ENCODE measurements at places on chromosomes 13 and 19. TPM values are rescaled to one million over a fixed set of nuclear protein-coding genes. Genes with fewer than 3 reads are reported as not detected.
A peak's percentile ranks its signal among the peaks of the same experiment; 100 is the strongest.

Gene ZNF223
- total RNA-seq: 0.81 TPM

Gene PRX
- total RNA-seq: 3.7 TPM

Gene PGLYRP2
- 0.21 TPM for total RNA-seq

Gene TMEM145
- total RNA-seq: 1.6 TPM

Gene NEK3
- 14.4 TPM for total RNA-seq

Gene TMEM150B
- total RNA-seq: not detected

Gene CEACAM5
- total RNA-seq: not detected

Gene KLK12
- not detected for total RNA-seq

Gene AZU1
- not detected for total RNA-seq

DNA sequence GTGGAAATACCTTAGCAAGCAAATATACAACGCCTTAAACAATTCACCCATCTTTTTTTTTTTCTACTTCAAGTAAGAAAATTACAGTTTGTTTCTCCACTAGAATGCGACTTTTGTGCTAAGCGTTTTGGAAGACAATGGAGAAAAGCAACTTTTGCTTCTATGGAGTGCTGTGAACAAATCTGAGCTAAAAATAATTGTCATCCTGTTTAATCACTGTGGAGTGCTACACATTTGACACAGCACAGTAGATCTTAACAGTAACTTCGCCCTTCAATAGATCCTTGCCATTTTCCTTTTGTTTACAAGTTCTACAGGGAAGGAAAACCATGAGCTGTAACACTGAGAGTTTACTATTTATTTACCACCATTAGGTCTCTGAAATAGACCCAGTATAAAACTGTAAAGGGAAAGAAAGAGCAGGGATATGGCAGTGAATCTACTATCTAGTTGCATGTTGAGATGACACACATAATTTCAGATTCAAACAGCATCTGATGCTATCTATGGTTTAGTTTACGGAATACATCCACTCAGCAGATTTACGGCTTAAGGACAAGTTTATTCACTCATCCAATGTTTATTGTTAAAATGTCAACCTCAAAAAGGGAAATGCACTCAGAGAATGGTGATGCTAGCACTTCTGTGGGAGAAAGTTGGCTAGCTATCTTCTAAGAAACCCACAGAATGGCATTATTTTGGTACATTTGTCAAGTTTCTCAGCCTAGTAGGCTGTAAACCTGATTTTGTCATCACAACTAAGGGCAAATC, 175.3 kb downstream of the VWA8 start:
- no peak for DNase-seq

GRCh38 chr19:40646743-40647254, 43.7 kb downstream of the NUMBL start:
- DNase-seq: no peak

- DNase-seq: no peak
Measured at GRCh38 chr13:112668924-112669323, 20.9 kb upstream of the ATP11A start.

GRCh38 chr13:113929628-113930615, 44.0 kb downstream of the C13orf46 start:
- no peak for DNase-seq

GRCh38 chr19:41929536-41930071, 1.4 kb upstream of the ERFL start:
- no peak for DNase-seq

DNA sequence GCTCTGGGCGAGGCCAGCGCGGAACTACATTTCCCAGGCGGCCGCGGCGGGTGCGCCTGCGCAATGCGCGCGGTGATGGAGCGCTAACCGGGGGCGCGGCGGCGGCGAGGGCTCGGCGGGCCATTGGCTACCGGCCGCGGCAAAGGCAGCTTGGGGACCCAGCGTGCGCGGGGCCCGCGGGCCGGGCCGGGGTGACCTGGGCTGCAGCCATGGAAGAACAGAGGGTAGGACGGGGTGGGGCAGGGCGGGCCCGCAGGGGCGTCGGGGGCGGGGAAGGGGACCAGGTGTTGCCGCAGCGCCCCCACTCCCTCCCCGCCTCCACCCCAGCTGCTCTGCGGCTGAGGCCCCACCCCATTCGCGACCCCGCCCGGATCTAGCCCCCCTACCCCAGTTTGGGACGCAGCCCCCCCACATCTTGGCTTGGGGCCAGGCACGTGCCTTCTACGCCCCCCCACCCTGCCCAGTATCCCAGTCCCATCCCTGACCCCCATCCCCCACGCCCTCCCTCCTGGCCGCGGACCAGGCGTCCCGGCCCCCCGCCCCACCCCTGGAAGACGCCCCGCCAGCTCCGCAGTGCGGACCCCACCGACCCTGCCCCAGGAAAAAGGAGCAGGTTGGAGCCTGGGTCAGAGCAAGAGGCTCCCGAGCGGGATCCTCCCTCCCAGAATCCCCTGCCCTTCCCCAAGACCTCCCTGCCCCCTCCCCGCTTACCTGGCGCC, at the start of gene FSD1:
FSD1 (plus strand) TSS at position 61 of the 719 bp plus-strand sequence; CDS start at position 210, 149 bp downstream.
- peak; percentile 83 for DNase-seq

DNA sequence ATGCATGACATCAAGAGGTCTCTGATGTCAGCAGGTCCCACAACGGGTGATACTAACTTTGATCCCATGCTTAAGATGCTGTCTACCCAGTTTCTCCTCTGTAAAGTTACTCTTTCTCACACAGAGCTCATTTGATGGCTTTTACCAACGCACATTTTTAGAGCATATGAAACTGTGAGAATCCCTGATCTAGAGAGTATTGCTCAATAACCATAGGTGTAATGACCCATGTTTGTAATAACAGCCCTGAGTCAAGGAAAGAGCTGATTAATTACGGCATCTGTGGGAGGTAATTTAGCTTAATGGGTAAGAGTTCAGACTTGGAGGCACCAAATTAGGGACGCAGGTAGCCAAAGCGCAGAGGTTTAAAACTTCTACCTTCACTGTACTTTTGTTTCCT, 18.0 kb upstream of the IZUMO2 start:
- no peak for DNase-seq

- peak; percentile 3 for DNase-seq
Measured at GRCh38 chr13:26558074-26558805, 757 bp downstream of the WASF3 start.

- no peak for DNase-seq
Measured at GRCh38 chr13:99528547-99528946, 27.3 kb downstream of the TM9SF2 start.

DNA sequence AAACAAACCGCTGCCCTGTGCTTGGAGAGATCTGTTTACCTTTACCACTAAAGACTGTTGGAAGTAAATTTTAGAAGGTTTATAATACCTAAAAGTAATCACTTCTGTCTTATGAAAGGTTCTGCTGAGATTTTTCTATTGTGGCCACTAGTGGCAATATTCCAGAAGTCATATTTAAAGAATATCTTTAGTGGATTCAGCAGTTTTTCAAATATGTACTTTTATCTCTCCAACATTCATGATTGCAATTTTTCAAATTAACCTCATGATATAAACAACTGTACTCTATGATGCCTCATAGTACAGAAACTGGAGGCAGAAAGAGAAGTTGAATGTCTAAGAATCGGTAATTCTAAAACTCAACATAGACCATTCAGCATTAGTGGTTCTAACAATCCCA, 53.2 kb upstream of the USPL1 start:
- no peak for DNase-seq

GRCh38 chr13:62706048-62706447, 1290.4 kb upstream of the PCDH20 start:
- DNase-seq: no peak

- DNase-seq: no peak
Measured at GRCh38 chr13:41284512-41285288, 21.3 kb upstream of the MTRF1 start.

GRCh38 chr19:19329126-19329525, 8.5 kb downstream of the MAU2 start:
- no peak for DNase-seq

DNA sequence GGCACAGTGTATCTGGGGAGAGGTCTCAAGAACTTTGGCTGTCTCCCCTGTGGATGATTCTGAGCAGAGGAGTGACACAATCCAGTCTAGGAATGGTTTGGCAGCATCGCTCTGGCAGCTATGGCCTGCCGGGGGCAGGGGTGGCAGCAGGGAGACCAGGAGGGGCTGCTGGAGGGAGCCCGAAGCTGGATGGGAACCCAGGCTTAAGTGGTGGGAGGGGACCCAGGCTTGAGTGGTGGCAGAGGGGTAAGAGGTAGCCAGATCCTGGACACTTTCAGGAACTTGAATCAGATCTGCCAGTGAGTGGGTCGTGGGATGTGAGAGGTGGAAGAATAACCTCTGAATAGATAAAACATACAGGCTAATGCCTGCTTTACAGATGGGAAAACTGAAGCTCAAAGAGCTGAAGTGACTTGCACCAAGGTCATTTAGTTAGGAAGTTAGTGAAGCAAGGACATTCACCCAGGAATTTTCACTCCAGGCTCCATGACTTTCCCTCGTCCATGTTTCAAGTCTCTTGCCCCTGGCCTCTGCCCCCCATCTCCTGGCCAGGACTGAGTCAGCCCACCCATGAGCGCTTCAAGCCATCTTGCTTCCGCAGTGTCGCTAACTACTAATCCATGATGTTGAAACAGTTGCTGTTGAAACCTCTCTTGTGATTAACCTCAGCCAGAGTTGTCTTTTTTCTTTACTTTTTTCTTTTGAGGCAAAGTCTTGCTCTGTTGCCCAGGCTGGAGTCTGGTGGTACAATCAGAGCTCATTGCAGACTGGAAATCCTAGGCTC, 29.9 kb upstream of the C1QTNF9 start:
- DNase-seq: no peak

DNA sequence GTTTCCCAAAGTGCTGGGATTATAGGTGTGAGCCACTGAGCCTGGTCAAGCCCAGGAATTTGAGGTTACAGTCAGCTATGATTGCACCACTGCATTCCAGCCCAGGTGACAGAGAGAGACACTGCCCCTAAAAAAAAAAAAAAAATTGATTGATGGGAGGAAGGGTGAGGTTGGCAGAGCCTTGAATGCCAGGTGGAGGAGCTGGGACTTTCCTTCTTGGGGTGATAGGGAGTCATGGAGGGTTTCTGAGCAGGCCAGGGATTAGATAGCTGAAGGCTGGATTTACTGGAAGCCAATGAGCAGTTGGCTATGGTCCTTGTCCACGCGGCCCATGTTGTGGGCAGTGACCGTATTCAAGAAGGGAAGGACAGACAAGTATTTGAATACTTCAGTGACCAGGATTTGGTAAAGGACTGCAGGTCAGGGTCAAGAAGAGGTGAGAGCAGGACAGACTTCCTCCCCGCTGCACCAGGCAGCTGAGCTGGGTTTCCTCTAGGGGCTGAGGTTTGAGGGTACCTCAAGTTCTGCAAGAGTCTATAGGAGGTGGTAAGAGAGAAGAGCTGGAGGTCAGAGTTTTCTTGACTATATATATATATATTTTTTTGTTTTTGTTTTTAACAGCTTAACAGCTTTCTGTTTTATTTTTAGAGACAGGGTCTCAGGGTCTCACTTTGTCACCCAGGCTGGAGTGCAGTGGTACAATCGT, 6.9 kb upstream of the ICAM4 start:
- DNase-seq: no peak

- DNase-seq: no peak
Measured at GRCh38 chr13:67296511-67296910, 66.4 kb upstream of the PCDH9 start.

GRCh38 chr13:108929532-108930206, 300.3 kb downstream of the MYO16 start:
- no peak for DNase-seq

- DNase-seq: no peak
Measured at GRCh38 chr19:30535011-30535410, 162.8 kb downstream of the ZNF536 start.

GRCh38 chr13:31818236-31818635, 78.9 kb downstream of the RXFP2 start:
- no peak for DNase-seq

DNA sequence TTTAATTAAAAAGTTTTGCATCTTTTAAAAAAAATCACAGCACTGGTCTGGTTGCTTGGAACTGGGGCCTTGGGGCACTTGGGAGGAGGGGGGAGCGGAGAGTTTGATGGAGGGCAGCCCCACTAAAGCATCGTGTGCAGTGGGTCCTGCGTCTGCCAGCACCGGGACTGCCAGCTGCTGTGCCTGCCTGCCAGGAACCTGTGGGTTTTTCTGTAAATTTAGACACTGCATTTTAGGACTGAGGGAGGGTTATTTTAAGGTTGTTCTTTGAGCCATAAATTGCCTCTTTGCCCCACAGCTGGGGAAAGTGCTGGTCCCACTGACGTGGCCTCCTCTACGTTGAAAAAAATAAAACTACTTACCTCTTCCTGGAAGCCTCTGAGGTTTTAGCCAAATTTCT, 2.9 kb downstream of the KLF2 start:
- DNase-seq: no peak

GRCh38 chr13:99960663-99961311, 10.8 kb downstream of the ZIC5 start:
- no peak for DNase-seq

- no peak for DNase-seq
Measured at GRCh38 chr19:47058621-47059022, 10.2 kb upstream of the TMEM160 start.

DNA sequence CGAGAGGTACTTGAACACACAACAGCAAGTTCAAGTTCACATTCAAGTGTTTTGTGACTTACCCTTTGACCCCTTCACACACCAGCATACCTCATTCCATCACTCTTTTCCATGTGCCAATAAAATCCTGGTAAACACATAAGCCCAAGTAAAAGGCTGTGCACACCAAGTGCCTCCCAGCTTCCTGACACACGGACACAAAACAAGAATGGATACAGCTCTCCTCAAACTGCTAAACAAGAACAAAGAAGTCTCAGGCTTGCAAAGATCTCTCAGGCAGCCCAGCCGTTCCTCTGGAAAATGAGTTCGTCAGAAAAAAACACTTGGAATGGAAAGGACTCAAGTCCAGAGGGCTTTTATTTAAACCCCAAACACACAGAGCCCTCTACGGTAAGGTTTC, 83.7 kb downstream of the NUFIP1 start:
- DNase-seq: no peak

DNA sequence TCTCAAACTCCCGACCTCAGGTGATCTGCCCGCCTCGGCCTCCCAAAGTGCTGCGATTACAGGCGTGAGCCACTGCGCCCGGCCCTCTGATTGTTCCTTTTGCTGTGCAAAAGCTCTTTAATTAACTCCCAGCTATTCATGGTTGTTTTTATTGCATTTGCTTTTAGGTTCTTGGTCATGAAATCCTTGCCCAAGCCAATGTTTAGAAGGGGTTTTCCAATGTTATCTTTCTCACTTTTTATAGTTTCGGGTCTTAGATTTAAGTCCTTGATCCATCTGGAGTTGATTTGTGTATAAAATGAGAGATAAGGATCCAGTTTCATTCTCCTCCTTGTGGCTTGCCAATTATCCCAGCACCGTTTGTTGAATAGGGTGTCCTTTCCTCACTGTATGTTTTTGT, 19.2 kb upstream of the GRTP1 start:
- no peak for DNase-seq

GRCh38 chr13:95893861-95894260, 159.3 kb downstream of the UGGT2 start:
- no peak for DNase-seq

- no peak for DNase-seq
Measured at GRCh38 chr19:55287361-55288079, 3.7 kb downstream of the BRSK1 start.
